Stimulated activated CD8-positive, alpha-beta memory T cell treated with anti-CD3 and anti-CD28 coated beads, Interleukin-12 subunit alpha, Interleukin-12 subunit beta, amount 100 ng/mL, for 1 hour (primary cell): ENCODE measurements at places on chromosomes 2 and 18.

- no peak for DNase-seq
These were observed 15.0 kb upstream of the GPC1 start for GRCh38 chr2:240420206-240421104.

DNA sequence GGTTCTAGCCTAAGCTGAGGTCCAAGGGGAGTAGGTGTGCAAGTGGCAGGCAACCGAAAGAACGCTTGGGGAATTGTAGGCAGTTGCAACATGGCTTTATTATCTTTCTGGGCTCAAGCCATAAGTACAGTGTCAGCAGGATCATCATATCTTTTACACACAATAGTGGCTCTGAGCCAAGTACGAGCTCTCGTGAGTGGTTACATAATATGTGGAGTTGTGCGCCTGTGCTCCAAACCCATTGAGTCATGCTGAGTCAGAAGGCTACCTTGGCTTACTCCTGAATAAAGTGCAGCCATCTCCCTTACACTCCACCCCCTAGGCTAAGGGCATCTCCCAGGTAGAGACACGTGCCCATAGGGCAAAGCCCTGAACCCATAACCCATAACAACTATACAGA is 233.9 kb downstream of the SATB2 start:
- no peak for DNase-seq

- no peak for DNase-seq
These were observed 185.1 kb upstream of the ZNF804A start for GRCh38 chr2:184413221-184413620.

DNA sequence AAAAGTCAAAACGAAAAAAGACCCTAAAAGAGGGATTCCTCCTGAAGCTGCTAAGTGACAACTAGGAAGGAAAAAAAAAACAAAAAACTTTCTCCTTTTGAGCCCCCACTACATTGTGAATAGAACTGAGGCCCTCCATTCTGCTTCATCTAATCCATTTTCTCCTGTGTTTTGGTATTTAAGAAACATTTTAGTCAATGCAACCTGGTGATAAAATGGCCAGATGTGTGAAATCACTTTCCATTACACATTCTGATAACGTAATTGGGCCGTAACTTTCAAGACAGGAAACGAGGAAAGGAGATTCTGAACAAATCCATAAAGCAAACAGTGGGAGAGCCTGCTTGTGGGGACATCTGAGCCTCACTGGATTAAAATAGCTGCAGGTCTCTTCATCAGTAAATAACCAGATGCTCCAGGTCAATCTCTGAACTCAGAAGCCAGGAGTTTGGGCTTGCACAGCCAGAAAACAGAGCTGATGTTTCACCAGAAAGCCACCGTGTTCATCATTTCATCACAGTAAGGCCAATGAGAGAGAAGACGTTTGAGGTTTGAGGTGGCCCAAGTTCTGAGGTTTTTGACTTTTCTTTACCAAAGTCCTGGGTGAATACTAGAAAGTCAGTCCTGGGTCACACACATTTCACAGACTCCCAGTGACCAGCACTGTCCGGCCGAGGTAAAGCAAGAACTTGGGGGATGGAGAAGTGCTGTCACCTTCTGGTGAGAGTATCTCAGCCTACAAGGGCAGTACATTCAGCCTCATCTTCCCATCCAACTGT is 47.8 kb downstream of the TGFA start:
- DNase-seq: no peak

GRCh38 chr2:200658278-200658864 is 72.6 kb downstream of the AOX1 start:
- no peak for DNase-seq

DNA sequence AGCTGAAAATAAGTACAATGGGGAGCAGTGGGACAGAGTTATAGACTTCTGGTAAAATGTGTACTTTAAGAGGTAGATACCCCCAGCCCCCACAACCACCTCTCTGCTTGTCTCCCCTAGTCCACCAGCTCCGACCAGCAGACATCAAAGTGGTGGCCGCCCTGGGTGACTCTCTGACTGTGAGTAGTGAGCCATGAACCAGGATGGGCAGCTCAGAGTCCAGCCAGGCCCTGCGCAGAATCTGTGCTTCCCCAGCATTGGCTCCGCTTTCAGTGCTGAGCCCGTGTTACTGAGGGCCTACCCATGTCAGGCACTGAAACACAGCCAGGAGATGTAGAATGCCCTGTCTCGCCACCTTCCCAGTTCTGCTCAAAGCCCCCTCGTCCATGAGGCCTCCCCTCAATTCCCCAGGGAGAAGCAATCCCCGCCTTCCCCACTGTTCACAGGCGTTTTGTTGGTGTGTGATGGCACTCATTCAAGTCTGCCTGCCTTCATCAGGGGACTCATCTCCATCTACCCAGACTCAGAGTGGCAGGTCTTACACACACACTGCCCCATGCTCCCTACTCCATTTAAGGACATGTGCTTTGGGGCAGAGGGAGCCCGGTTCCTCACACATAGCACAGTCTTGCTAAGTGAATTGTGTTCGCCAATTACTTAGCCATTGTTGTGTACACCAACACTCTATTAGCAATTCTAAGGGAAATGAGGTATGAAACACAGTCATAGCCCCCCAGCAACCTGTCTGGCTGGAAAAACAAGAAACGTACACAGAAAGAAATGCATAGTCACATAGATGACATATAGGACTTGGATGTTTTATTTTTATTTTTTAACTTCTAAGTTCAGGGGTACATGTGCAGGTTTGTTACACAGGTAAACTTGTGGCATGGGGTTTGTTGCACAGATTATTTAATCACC is 122.6 kb downstream of the PLB1 start:
- no peak for DNase-seq

DNA sequence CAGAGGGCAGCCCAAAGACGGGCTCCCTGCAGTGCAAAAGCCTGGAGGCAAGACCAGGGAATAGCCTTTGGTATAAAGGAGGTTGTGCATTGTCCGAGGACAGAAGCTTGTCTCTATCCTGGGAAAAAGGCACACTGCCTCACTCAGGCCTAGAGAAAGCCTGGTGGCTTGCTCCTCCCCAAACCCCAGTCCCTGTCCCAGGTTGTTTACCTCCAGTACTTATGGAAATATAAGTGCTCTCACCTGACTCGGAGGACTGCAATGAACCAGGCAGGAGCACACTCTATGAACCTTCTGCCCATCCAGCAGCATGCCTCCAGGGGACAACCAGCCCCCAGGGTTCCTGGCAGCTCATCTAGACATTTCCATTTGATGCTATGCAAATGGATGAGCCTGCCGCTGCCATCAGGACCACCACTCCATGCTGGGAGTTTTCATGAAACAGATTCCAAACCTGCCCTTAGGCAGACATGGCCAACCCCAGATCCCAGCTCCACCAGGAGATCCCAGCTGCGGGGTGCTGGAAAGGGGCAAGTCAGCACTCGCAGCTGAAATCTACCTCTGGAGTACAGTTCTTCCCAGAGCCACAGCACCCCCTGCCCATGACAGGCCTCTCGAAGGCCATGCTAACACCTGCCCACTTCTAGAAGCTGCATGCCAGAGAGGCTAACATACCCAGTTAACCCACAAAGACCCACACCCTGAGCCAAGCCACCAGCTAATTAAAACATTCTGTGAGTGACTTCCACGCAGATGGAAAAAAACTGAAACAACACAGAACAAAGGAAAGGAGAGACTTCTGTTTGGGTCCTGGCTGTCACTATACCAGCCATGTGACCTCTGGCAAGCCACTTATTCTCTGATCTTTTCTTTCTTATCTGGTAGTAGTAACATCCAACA is 101.7 kb downstream of the TTC32 start:
- DNase-seq: no peak

- DNase-seq: no peak
These were observed 225.3 kb upstream of the THUMPD2 start for GRCh38 chr2:40004336-40004735.

DNA sequence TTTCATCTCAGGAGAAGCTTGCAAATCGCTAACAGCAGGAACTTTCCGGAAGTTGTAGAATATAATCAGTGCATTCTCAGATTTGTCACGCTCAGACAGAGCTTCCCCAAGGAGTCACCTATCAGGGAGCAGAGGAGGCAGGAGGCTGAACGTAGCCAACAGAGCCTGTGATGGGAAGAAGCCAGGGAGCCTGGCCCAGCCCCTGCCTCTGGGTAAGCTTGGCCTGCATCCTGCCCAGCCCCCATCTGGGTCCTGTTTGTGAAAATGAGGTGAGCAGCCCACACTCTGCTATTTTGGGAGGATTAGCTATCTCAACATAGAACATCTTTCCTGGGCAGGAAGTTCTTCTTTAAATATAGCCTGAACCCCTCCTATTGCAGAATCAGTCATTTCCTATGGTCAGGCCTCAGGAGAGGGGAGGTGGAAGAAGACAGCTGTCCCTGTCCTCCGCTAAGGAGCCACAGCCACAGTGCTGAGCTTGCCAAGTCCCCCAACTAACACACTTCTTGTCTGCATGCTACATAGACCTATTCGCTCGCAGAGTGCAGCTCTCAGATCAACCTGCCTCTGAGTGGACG is 19.2 kb upstream of the PKDCC start:
- no peak for DNase-seq

GRCh38 chr18:47912343-47912742 is 18.1 kb downstream of the SMAD2 start:
- no peak for DNase-seq

GRCh38 chr2:200453853-200454534 is 55.9 kb downstream of the KCTD18 start:
- no peak for DNase-seq

DNA sequence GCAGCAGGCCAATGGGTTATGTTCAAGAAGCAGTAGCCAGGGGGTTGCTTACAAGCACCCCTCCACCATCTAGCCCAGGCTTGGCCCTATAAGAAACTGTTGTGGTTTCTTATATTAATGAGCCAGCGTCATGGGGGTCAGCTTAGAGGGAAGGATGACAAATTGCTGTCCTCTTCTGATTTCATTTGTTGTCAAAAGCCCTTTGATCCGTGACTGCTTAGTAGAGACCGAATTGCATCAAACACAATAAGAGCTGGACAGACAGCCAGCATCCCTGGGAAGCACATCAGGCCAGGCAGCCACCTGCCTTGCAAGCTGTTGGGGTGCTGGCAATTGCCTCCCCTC is 206.6 kb upstream of the SETBP1 start:
- no peak for DNase-seq

- DNase-seq: no peak
These were observed 220.8 kb downstream of the NEDD4L start for GRCh38 chr18:58264840-58265239.

DNA sequence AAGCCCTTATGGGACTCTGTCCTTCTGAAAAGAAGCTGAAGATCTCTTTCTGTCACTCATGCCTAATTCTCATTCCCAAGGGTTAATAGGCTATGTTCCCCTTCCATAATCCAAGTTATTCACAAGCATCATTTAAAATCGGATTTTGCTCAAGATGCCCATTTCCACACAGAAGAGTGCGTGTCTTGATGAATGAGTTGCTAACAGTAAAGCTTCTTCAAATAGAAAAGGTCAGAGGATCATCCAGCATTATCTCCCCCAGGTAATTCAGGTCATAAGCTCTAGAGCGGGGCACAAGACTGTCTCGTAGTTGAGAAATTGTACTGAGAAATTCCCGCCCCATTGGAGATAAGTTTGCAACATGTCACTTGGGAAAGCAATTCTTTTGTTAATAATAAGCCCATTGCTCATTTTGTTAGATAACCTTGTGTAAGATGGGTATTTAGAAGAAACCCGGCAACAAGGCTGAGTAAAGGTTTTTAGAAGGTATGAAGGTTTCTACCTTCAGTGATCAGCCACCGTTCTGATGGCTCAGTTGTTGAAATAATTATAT is 290.7 kb upstream of the EPAS1 start:
- DNase-seq: no peak

DNA sequence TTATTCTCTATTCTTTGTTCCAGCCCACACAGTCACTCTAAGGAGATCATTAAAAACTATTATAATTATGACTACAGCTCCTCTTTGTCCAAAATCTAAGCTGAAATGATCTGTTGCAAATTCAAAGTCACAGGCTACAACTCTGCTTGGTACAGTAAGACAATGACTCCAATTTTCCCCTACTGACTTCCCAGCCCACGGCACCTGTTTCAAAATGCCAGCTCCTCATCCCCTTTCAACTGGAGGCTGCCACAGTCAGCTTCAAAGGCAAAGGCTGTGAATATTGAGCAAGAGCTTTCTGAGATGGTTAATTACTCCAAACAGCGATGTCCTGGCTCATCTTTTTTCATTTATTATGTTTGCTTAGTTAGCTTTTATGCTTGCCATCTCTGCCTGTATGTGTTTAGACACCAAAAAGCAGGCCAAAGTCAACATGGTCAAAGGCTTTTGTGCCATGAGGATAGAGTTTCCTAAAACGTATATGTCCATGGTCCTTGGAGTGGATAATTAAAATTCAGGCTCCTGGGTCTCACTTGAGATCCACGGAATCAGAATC is 141.1 kb downstream of the DOCK10 start:
- no peak for DNase-seq

GRCh38 chr2:174764280-174765255 is at the start of gene CHRNA1:
Gene CHRNA1, minus strand, starts transcription at chr2:174764472. Its CDS starts 78 bp downstream, at chr2:174764394.
- DNase-seq: no peak
